ENCODE measurements at places on chromosomes 7 and 10. TPM values are rescaled to one million over a fixed set of nuclear protein-coding genes. Genes with fewer than 3 reads are reported as not detected.

SFRP4 gene
- total RNA-seq = not detected

HOXA9 gene
- not detected for total RNA-seq

LIPK gene
- not detected for total RNA-seq

MINDY4 gene
- total RNA-seq = 2.6 TPM

Measured in activated CD8-positive, alpha-beta memory T cell treated with anti-CD3 and anti-CD28 coated beads for 36 hours (primary cell).